Stimulated activated CD4-positive, alpha-beta T cell treated with anti-CD3 and anti-CD28 coated beads, TNF-alpha, amount 100 ng/mL, for 4 hours (primary cell): ENCODE measurements at places on chromosomes 12 and 14.

GRCh38 chr14:42190744-42191143 lies 584.1 kb downstream of the LRFN5 start:
- no peak for DNase-seq

DNA sequence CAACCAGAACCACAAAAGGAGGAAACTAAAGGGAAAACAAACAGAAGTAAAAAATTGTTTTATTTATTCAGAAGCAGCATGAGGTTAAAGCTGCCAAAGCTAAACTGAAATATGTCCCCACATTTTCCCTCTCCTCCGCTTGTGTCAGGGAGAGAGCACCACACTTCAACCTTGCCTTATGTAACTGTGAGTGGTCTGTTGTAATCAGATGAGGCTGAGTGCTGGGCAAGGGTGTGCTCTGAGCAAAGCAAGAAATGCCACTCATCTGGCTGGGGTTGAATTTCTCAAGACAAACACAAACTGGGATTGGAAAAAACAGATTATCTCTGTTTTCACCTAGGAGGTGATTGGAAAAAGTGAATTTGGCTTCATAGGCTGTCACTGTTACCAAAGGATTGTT lies 12.2 kb downstream of the CAPZA3 start:
- no peak for DNase-seq

GRCh38 chr14:90645842-90646443 lies 170.3 kb downstream of the TTC7B start:
- no peak for DNase-seq

DNA sequence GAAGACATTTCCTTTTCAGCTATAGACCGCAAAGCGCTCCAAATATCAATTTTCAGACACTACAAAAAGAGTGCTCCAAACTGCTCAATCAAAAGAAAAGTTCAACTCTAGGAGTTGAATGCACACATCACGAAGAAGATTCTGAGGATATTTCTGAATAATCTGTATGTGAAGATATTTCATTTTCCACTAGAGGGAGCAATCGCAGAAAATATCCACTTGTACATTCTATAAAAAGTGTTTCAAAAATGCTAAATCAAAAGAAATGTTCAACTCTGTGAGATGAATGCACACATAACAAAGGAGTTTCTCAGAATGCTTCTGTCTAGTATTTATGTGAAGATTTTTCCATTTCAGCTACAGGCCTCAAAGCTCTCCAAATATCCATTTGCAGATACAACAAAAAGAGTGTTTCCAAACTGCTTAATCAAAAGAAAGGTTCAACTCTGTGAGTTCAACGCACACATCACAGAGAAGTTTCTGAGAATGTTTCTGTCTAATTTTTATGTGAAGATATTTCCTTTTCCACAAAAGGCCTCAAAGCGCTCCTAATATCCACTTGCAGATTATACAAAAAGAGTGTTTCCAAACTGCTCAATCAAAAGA lies 643.8 kb upstream of the ALG10B start:
- DNase-seq = no peak

DNA sequence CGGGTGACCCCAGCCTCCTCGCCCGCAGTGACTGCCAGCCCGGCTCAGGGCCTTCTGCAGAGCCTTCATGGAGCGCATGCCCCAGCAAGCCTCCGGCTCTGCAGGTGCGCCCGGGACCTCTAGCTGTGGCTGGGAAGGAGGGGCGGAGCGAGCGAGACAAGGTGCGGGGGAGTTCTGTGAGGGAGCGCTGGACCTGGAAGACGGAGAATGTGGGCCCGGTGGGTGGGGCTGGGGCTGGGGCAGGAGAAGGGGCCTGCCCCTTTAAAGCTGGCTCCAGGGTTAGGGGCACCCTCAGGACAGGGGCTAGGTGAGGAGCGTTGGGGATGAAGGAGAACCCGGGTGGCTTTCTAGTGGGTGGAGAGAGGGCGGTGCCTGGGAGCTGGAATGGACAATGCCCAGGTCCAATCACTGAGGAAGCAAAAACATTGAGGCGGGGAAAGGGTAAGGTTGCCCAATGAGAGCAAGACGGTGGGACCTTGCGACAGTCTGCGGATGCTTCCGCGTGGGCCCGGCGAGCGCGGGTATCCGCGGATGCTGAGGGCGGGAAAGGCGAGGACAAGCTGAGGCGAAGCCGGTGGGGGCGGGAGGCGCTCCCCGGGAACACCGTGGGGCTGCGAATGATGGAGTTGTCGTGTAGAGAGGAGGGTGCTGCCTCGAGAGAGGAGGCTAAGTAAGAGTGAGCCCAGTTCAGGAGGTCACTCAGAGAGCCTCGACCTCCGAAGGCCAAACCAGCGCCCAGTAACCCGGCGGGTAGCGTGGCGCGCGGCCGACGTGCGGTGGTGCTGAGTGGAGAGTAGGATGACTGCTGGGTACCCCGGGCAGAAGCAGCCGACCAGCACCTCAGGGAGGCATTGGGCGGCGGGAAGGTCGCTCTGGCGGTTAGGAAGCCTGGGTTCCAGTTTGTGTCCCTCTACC lies at the start of gene GLS2:
Gene GLS2 (minus strand): TSS at position 121 of the 915 bp plus-strand sequence. CDS start 43 bp downstream, at position 78.
- peak; percentile 47 for DNase-seq
